Colonic mucosa (tissue), 4 donors: ENCODE measurements at places on chromosomes 2 and 18. TPM values are rescaled to one million over a fixed set of nuclear protein-coding genes. Genes with fewer than 3 reads are reported as not detected.

DNA sequence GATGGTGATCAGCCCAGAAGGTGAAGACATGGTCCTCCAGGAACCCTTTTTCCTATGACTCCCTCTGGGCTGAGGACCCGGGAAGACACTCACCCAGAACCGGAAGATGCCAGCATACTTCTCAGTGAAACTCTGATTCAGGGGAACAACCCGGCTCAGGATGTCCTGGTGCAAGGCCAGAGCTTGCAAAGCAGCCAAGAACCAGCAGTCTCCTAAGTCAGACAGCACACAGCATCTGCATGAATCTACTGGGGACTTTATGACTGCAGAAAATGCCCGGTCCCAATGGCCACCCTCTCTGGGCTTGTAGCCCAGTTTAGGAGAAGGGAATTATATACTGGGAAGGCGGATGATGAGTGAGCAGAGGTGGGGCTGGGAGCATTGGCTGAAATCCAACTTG, 15.3 kb downstream of the CAPN14 start:
- DNase-seq: no peak

DNA sequence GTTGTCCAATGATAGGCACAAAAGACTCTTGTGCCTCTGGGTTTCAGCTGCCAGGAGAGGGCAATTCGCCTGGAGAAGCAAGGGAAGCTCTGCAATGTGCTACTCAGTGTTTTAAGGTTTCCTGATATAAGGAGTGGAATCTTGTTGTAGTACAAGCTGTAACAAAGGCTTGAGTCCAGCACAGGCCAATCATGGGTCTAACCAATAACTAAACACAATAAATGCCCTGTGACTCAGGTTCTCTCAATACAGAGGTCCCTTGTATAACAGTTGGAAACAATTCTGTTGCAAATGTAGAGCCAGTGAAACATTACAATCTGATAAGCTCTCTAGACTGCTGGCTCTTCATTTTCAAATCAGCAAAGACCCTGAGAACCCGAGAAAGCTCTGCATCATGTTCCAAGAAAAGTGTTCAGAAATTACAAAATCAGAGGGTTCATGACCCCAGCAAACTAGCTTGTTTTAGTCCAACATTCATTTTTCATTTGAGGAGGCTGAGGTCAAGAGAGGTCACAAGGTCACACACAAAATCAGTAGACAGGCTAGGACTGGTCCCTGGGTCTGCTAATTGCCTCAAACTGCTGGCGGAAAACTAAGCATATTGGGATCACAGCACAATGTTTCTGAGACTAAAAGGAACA, 59.0 kb upstream of the DNMT3A start:
- no peak for DNase-seq

LRP2 gene
- total RNA-seq: not detected

- DNase-seq: no peak
Observed at GRCh38 chr2:181697126-181697525, 16.8 kb upstream of the NEUROD1 start.

DNA sequence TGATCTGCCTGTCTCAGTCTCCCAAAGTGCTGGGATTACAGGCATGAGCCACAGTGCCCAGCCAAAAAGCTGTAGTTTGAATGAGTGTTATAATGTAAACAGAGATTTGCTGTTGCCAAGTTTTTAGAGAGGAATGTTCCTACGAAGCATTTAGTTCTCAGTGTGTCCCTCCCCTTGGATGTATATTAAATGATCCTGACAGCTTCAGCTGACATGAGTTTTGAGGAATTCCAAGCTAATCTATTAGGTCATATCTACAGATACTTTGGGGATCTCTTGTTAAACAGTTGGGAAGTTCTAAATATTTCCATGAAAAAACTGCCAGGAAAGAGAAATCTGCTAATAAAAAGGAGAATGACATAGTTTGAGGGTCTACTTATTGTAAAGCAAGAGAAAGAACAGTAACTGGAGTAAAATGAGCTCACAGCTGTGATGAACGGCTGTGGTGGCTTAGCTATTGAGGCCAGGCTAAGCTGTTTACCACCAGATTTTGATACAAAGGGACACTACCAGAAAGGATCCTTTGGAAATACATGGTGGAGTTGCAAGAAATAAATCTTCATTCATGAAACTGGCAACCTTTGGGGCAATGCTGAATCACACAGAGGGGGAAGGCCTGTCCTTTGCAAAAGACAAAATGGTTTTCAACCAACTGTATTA, 2.6 kb upstream of the STON1 start:
- no peak for DNase-seq

DNA sequence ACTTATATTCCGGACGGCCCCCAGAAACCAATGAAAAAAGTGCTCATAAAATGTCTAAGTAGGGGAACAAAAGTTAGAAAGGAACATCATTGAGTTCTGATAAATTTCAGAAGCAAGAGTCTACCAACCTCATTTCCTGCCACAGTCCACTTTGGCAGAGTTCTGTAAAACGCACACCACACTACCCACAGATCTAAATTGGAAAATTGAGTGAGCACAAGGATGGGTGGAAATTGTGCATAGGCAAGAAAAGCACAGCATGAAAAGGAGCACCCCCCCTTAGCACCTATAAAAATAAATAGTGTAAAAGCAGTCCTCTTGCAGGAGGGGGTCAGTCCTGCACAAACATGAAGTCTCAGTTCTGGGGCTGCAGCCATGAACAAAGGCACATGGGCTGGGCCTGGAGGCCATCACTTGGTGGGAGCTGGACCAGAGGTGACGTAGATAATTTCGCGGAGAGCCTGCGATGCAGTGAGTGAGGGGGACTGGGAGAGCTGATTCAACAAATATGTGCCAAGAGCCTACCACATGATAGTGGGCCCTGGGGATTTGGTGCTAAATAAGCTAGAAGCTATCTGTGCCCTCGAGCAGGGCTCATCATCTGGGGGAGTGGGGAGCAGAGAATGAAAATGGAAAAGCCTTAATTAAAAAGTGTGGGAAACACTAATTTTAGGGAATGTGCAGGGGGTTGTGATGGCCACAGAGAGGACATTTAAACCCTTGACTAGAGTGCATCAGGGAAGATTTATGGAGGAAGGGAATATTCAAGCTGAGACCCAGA, 48.9 kb upstream of the SPP2 start:
- no peak for DNase-seq
